Hair follicular keratinocyte (primary cell): ENCODE measurements at places on chromosomes 16 and 17. TPM values are rescaled to one million over a fixed set of nuclear protein-coding genes. Genes with fewer than 3 reads are reported as not detected.

EXOC3L1 gene
- 0.08 TPM in 1 of 2 replicates, not detected in the other for total RNA-seq

CD300H gene
- total RNA-seq = not detected in 2 replicates

PAM16 gene
- total RNA-seq = 67.8 and 97.0 TPM in 2 replicates

FAHD1 gene
- 32.2 and 34.9 TPM in 2 replicates for total RNA-seq

ATP2C2 gene
- 0.70 and 1.4 TPM in 2 replicates for total RNA-seq

SSTR5 gene
- not detected in 2 replicates for total RNA-seq

MPV17L gene
- 0.16 and 1.5 TPM in 2 replicates for total RNA-seq

CPNE7 gene
- 0.70 and 4.8 TPM in 2 replicates for total RNA-seq

GP2 gene
- not detected in 2 replicates for total RNA-seq

CCL4 gene
- total RNA-seq = not detected in 2 replicates

ADAD2 gene
- total RNA-seq = not detected in 2 replicates

HLF gene
- not detected in 2 replicates for total RNA-seq

MAPK7 gene
- total RNA-seq = 7.7 and 14.1 TPM in 2 replicates

PRSS33 gene
- not detected in 2 replicates for total RNA-seq

PRKCB gene
- not detected in 2 replicates for total RNA-seq

HSD17B1 gene
- 9.4 and 11.0 TPM in 2 replicates for total RNA-seq

SMIM36 gene
- total RNA-seq = not detected in 2 replicates

ASPHD1 gene
- 5.0 and 7.8 TPM in 2 replicates for total RNA-seq

CCR7 gene
- total RNA-seq = not detected in 2 replicates

MT4 gene
- total RNA-seq = not detected in 2 replicates

KRT12 gene
- total RNA-seq = not detected in 2 replicates

HIGD1B gene
- not detected in 2 replicates for total RNA-seq

CDC27 gene
- total RNA-seq = 40.7 and 60.3 TPM in 2 replicates

ABCC11 gene
- 0.04 and 0.08 TPM in 2 replicates for total RNA-seq

HOXB9 gene
- not detected in 2 replicates for total RNA-seq
